ENCODE measurements at places on chromosomes 7 and 10.

GRCh38 chr10:123409426-123409825 lies 255.2 kb downstream of the BUB3 start:
- DNase-seq = peak; percentile 44

DNA sequence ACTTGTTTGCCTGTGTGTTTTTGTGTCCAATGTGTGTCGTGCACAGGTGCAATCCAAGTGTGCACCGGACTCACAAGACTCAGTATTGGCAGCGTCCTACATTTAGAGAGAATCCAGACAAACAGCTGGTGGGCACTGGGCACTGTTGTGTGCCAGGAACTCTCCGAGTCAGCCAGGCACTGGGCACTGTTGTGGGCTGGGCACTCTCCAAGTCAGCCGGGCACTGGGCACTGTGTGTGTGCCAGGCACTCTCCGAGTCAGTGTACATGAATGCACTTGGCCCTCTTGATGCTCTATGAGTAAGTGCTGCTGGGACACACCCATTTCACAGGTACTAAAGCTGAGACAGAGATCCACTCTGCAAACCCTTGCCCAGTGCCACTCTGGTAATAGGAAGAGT lies 303.5 kb downstream of the PTPRN2 start:
- DNase-seq = peak; percentile 21

- no peak for DNase-seq
Measured at GRCh38 chr10:116840389-116841075, 8.8 kb upstream of the ENO4 start.

DNA sequence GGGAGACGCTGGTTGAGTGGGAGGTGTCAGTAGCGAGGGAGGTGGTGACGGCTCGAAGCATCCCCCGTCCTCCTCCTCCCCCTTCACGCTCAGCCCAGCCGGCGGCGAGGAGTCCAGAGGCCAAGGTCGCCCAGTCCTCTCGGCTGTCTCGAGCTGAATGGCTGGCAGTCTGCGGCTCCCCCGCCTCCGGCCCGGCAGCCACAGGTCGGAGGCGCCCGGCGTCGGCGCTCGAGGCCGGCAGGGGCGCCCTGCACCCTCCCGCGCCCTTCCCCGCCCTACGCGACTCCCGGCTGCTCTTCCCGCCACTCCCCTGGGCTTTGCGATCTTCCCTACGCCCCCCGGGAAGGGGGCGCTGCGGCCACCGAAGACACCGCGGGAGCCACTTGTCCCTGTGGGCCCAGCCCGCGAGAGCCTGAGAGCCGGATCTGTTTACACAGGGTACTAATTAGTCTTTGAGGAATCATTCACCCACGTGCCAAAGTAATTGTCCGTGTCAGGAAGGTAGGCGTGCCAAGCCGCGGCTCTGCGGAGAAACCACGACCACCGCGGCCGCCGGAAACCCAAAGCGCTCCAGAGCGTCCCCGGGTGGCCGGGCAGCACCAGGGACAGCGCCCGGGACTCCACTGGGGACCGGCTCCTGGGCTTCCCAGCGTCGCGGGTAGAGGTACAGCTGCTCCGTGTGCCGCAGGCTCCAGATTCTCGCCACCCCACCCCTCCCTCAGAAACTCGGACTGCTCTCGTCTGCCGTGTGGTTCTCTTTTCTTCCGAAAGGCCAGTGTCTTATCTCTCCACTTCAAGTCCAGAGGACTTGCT lies at the start of gene NXPH1:
Gene NXPH1, plus strand, starts transcription at position 133 of the 813 bp plus-strand sequence.
- no peak for DNase-seq

DNA sequence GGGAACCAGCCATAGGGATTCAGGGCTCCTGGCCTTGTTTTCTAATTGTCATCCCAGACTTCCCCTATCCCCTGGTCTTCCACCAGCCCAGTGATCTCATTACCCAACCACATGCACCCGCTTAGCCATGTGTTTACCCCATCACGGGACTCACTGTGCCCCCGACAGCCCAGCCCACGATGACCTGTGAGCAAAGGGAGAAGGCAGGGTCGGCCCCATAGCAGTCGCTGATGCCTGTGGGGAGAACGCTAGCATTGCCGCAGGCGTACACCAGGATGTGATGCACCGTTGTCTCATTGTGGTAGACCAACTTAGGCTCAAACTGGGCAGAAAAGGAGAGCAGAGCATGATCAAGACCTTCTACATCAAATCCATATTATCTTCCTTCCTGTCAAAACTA lies 14.0 kb downstream of the PRSS58 start:
- no peak for DNase-seq

- DNase-seq = peak; percentile 75
Measured at GRCh38 chr7:64997927-64998391, 7.1 kb upstream of the ZNF117 start.

DNA sequence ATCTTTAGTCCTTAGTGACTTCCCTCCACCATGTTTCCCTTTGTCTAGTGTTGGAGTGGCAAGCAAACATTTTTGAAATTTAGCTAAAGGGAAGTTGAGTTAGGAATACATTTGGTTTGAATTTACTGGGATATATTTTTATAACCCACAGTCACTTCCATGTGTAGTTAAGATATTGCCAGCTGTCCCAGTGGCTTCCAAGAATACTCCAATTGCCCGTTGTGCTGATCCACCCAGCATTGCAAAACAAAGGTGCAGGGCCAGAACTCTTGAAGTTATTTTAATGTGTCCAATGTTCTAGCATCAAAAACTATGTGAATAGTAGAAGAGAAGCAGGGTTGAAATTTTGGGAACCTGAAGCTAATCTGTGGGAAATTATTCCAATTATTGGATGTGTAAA lies 2.5 kb upstream of the P4HA1 start:
- DNase-seq = no peak

DNA sequence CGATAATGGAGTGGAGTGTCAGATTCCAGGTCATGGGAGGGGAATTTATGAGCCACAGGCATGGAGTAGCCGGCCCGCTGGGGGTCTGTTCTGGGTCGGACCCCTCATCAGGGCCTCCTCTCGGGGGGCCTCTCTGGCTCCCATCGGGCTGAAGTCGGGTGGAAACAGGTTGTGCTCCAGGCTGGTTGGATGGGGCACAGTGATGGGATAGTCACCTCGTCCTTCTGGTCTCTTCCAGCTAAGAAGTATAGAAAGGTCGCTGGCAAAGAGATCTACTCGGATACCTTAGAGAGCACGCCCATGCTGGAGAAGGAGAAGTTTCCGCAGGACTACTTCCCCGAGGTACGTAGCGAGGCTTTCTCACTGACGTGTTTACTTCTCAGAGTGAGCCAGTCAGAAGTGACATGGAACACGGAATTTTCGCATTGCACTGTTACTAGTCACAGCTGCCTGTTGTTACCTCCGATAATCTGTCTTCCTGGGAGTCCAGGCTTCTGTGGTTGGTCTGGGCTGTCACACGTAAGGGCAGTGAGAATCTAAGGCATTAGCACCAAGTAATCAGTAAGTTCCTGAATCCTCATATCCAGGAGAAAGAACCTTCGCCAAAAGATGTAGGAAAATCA lies 88.3 kb downstream of the NKX6-2 start:
- DNase-seq = no peak

- peak; percentile 26 for DNase-seq
Measured at GRCh38 chr10:60257767-60258428, 131.8 kb downstream of the ANK3 start.

- no peak for DNase-seq
Measured at GRCh38 chr10:99914236-99914635, 95.5 kb downstream of the DNMBP start.

GRCh38 chr10:30169342-30169741 lies 110.0 kb upstream of the JCAD start:
- DNase-seq = no peak

DNA sequence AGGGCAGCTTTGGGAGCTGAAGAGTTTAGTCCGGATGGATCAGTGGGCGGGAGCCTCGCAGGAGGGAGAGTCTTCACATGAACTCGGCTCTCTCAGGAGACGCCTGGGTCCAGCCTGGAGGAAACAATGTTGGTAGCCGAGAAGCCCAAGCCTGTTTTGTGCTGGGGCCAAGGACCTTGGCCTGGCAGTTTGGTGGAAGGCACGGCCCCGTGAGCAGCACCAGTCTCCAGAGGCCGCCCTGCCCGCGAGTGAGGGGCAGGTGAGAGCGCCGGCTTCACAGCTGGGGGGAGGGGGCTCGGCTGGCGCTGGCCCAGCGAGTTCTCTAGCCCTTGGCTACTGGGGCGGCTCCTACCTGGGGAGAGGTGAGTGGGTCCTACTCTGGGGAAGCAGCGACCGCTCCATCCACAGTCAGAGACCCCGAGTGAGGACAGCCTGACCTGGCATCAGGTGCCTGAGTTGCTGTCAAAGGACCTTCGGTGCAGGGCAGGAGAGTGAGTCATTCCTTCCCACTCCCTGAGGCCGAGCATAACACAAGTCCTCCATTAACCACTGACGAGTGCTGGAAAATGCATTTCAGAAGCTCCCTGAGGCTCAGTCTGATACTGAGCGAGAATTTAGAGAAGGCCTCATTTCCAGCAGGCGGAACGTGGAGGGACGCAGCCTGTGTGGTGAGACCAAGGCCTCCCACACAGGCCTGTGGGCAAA lies 89.3 kb upstream of the DIP2C start:
- no peak for DNase-seq

- DNase-seq = peak; percentile 57
Measured at GRCh38 chr7:139618482-139619366, 95.2 kb downstream of the CLEC2L start.

Measured in stomach (tissue), 19 donors.